ENCODE measurements at places on chromosomes 11 and 22.
A peak's percentile ranks its signal among the peaks of the same experiment; 100 is the strongest.

- no peak for DNase-seq
Observed at GRCh38 chr11:128777369-128778011, 83.6 kb downstream of the FLI1 start.

GRCh38 chr11:96101146-96101545 lies 177.2 kb upstream of the MTMR2 start:
- DNase-seq, result no peak

DNA sequence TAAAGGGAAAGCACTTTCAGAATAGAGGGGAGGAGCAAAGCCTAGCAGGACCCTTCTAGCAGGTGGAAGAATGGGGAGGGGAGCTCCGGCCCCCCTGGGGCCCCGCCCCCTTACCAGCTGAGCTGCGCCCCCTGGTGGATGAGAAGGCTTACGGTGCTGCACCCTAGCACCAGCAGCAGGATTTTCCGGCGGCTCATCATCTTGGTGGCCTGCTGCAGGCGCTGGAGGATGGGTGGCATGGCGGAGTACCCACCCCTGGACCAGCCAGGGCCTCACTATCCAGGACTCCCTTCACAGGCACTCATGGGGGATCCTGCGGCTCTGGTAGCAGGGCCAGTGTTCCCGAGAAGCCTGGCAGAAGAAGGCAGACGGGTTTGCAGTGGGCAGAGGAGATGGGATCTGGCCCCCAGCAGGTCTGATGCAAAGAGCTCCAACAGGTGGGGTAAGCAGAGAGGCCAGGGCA lies 3.8 kb downstream of the GAL3ST3 start:
- peak; percentile 71 for DNase-seq

DNA sequence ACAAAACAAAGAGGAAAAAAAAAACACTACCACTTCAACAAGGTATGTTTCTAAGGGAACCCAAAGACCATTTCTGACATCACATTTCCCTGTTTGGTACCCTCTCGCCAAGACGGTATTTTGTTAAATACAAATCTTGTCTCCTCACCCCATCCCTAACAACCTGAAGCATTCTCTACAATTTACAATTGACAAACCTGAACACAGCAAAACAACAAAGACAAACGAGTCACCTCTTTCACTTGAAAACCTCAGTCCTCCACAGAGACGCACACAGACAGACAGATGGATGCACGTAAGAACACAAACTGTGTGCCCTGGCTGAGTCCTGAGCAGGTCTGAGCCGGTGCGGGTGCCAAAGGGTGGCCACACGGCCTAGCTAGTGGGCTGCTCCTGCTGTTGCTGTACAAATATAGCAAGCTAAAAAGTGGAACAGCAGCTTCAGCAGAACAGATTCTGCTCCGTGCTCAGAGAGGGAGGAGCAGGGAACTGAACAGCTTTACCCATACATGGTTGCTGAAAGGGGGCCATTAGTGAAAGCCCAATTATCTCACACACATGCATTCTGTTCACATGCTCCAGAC lies 28.5 kb downstream of the CELF1 start:
- DNase-seq, result peak; percentile 29

DNA sequence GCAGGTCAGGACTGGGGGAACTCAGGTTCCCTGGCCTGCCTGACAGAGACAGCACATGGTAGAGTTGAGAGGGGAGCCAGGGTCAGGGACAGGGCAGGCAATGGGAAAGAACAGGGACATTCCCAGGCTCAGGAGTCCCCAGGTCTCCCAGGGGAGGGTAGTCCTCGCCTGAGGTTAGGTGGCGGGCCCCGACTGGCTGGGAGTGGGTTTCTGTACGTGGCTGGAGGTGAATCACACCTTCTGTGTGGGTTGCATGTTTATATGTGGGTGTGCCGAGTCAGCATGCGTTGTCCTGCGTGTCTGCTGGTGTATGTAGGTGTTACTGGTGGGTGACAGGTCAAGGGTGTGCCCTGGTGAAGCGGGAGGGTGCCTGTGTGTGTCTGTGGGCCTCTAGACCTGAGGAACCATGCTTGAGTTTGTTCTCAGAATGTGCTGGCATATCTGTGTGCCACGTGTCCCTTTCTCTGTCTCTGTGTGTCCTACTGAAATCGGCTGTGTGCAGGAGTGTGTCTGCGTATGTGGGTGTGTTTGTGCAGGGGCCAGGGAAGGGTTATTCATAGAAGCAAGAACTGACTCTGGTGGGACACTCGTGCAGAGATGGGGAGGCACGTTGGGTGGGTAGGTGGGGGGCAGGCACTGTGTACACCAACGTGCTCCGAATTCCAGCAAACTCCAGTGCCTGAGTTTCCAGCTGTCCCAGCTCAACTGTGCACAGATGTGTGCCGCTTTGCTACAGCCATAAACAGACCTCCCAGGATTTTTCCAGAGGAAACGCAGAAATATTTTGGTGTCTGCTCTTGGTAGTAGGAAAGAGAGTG lies 23.8 kb upstream of the OAF start:
- no peak for DNase-seq

GRCh38 chr22:37633625-37634416 lies 5.6 kb upstream of the SH3BP1 start:
- DNase-seq, result peak; percentile 64

- no peak for DNase-seq
Observed at GRCh38 chr11:46299451-46299961, 22.0 kb downstream of the CREB3L1 start.

GRCh38 chr11:29751618-29752017 lies 265.2 kb downstream of the KCNA4 start:
- no peak for DNase-seq

GRCh38 chr11:100831929-100832494 lies 144.9 kb downstream of the ARHGAP42 start:
- DNase-seq, result no peak

DNA sequence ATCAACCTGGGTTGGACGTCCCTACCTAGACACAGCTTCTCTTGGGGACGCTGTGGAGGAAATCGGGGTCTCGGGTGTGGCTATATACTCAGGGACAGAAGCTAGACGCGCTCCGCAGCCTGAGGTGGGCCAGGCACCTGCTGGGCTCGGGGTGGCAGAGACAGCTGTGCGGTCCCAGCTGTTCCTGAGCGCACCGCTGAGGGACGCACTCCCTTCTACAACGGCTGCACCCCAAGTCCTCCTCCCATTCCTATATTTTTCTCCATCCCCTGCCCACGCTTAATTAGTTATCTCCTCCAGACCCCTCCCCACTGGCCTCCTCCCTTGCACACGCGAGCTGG lies 188 bp upstream of the MTNR1B start:
- DNase-seq, result no peak

GRCh38 chr11:34749666-34750659 lies 129.1 kb downstream of the EHF start:
- DNase-seq, result no peak

- DNase-seq, result no peak
Observed at GRCh38 chr11:97615546-97615945, 1225.7 kb downstream of the JRKL start.

- DNase-seq, result no peak
Observed at GRCh38 chr11:6194065-6194581, 4.9 kb upstream of the OR52W1 start.

DNA sequence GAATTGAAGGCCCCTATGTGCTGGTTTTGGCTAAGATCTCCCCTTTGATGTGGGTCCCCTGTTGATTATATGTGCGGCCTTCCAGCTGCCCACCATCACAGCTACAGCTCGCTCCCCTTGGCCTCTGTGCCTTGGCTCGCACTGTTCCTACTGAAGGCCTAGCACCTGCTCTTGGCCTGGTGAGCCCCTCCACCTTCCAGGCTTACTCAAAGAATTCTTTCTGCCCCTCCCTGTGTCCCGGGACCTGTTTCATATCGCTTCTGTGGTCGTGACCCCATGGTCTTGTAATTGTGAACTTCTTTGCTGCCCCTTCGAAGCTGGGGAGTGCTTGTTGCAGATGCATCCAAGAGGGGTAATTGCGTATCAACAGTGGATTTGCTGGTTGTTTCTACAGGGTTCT lies 12.5 kb downstream of the PEX26 start:
- DNase-seq, result no peak

DNA sequence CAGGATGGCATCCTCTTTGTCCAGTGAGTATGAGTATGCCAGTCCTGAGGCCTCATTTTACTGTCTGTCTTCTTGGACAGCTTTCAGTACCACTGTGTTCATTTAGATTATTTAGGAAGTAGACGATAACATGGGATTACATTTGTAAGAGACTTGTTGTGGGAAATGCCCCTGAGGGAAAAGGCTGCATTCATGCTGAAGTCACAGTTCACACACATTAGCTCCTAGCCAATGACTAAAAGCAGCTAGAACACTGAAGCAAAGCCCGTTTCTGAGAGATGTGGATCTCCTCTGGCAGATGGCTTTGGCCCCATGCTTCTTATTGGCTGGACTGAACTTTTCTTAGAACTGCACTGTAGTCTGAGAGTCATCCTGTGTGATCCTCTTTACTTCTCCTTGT lies 242.4 kb downstream of the FAM76B start:
- DNase-seq, result no peak

DNA sequence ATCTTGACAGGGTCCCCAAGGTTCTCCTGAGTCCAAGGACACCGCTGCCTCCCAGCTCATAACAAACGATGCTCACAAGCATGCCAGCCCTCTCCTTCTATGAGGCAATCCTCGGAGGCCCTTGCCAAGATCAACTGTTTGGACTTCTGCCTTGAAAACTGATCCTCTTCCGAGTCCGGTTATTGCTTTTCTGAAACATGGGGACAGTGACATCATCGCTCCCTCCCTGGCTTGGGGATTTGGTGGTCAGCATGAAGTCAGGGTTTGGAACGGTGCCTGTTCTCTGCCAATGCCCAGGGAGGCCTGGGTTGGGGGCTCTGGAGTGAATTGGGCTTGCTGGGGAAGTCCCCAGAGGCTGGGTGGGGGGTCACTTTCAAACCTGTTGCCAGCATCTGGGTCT lies 149.3 kb downstream of the FBXO7 start:
- no peak for DNase-seq

GRCh38 chr11:2444821-2445745 lies at the start of gene KCNQ1:
Gene KCNQ1, plus strand, starts transcription at chr11:2445008. Its CDS starts 91 bp downstream, at chr11:2445099.
- DNase-seq, result no peak

DNA sequence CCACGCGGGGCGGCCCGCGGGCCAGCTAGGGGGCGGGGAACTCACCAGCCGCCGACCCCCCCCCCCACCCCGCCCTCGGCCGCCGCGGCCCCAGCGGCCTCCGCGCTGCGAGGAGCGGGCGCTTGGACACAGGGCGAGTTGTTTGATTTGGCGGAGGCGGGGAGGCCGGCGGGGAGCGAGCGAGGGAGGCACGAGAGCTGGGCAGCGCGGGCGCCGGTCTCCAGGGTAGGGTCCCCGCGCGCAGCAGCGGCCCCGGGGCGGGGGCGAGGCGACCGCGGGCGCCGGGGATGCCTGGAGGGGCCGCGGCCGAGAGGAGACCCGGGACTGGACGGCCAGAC lies 64.4 kb downstream of the NAV2 start:
- no peak for DNase-seq

DNA sequence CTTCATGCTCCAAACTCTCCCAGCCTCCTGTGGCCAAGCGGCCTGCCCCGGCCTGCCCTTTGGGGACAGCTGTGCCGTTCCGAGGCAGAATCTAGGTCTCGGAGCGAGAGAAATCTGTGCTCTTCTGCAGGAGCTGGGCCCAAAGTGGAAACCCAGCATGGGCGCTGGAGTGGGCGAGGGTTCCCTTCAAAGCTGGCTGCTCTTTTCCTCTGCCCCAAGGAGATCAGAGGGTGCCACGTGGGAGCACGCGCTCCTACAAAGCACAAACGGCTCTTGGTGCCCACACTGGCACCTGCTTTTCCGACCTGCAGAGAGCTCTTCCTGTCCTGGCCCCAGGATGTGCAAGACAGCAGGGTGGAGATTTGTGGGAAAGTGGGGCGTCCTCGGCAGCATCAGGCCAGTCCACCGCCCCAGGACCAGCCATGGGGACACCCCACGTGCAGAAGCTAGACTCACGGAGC lies 6.9 kb downstream of the OSBPL5 start:
- no peak for DNase-seq

GRCh38 chr11:88508759-88509581 lies 171.4 kb upstream of the CTSC start:
- no peak for DNase-seq

GRCh38 chr11:31397239-31397834 lies 27.7 kb downstream of the DNAJC24 start:
- no peak for DNase-seq

GRCh38 chr22:36541831-36542411 lies 13.0 kb upstream of the EIF3D start:
- DNase-seq, result no peak

DNA sequence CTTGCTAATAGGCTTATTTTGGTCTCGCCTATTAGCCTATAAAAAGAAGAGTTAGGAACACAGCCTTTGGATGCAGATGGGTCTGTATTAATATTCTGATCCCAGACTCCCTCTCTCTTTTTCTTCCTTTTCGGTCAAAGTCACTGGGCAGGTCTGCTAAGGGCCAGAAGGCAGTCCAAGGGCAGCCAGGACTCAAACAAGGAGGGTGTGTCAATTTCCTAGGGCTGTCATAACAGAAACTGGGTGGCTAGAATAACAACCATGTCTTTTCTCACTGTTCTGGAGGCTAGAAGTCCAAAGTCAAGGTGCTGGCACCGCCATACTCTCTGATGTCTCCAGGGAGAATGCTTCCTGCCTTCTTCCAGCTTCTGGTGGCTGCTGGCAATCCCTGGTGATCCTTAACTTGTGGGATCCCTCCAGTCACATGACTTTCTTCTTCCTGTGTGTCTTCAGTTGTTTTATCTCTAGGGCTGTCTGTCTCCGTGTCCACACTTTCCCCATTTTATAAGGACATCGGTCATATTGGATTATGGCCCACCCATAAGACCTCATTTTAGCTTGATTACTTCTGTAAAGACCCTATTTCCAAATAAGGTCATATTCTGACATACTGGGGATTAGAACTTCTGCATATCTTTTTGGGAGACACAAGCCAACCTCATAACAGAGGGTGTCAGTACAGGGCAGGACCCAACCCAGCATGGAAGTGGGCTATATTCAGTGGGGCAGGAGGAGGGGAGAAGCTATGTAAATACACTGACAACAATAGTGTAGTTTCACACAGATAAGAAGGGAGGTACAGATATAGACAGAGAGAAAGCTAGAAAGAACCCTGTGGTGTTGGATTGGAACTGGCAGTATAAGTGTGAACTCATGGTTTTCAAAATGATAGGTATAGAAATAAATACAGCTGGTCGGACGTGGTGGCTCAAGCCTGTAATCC lies 5.9 kb upstream of the CSF2RB start:
- DNase-seq, result no peak

GRCh38 chr22:29032584-29032983 lies 29.0 kb downstream of the C22orf31 start:
- DNase-seq, result no peak

DNA sequence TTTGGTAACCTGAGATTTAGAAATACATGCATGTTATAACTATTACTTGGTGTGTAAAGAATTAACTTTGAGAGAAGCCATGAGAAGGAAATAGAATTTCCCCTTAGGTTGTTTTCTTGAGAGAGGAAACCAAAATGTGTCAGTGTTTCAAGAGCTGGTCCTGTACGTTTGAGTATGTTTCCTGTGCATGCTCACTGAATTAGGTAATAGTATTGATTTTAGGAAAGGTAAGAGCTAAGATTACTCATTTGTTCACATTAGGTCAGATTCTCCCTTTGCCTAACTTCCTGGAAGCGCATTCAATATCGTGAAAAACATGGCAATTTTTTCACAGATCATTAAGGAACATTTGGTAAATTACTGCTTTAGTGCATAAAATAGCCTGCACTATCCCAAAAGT lies 49.3 kb upstream of the RDX start:
- DNase-seq, result no peak
